Kidney glomerular epithelial cell (primary cell): ENCODE measurements at places on chromosomes 3 and 15.

- DNase-seq: no peak
These were observed 78.7 kb upstream of the TGFBR2 start for GRCh38 chr3:30527720-30528119.

GRCh38 chr15:74293021-74293810, 57.1 kb downstream of the CCDC33 start:
- no peak for DNase-seq

DNA sequence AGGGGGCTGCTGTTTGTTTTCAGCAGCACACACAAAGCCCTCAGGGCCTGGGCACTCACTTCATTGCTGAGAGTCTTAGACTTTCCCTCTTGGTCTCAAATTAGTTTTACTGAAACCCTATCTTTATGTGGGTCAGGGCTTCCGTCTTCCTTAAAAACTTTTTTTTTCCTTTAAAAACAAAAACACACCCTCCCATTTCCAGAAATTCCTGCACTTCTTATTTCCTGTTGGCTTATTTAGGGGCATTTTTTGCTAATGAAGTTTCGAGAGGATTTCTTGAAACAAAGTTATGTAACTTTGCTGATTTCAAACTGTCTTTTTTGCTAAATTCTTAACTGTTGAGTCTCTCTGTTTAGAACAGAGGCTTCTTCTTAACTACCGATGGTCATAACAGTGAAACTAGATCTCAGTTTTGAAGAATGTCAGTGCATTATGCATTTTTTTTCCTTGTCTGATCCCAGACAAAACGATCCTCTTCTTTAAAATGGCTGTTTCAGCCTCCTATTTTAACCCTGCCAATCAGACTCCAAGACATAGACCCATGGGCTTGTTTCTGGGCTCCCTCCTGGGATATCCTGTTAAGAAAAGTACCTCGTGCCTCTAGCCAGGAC, 23.3 kb downstream of the ANAPC13 start:
- peak; percentile 35 for DNase-seq

DNA sequence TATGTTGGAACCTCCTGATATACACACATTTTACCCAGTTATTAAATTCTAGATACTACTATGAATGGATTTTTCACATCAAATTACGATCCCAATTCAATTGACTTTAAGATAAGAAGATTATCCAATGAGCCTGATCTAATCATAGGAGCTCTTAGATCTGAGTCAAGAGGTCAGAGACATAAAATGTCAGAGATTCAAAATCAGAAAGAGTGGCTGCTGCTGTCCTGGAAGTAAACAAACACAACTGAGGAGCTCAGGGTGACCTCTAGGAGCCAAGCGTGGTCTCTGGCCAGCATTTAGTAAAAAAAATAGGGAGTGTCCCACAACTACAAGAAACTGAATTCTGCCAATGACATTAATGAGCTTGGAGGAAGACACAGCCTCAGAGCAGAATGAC, 557.1 kb upstream of the CBLB start:
- no peak for DNase-seq

- peak; percentile 32 for DNase-seq
These were observed 266.8 kb downstream of the ZNF385D start for GRCh38 chr3:21484057-21484827.

- no peak for DNase-seq
These were observed 65.8 kb downstream of the SMARCC1 start for GRCh38 chr3:47715928-47716327.

DNA sequence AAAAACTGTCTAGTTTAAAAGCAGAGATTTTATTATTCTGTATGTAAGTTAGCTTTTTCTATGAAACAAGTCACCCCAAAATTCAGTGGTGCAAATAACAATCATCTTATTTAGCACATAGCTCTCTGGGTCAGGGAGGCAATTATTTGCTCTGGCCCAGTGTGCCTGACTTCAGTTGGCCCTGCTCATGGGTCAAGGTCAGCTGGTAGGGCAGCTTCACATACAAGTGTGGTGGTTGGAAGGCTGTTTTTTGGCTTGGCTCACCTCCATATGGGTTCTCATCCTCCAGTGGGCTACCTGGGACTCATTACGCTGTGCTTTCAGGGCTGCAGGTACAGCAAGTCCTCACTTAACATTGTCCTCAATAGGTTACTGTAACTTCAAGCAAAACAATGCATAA, 228.6 kb downstream of the NR2F2 start:
- DNase-seq: no peak

- DNase-seq: no peak
These were observed 361 bp downstream of the SEMA3F start for GRCh38 chr3:50155491-50155878.
